GOT3 (cell line): ENCODE measurements at places on chromosomes 13 and 19.

DNA sequence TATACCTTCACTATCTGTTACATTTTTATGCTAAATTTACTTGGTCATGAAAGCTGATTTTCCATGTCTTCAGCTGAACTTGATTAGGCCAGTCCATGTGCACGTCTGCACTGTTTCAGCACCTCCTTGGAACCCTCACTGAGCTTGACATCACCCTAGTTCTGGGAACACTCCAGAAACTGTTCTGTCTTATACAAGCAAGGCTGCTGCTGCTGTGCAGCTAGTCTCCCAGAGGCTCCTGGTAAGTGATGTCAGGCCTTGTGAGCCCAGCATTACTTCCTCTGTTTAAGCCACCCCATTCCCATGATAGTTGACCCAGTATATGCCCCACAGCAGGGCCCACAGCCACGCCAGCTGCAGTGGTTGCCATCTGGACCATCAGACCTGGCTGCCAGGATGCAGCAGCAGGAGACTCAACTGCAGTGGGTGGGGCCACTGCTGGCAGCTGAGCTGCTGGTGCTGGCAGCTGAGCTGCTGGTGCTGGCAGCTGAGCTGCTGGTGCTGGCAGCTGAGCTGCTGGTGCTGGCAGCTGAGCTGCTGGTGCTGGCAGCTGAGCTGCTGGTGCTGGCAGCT is 90.5 kb upstream of the AKAP11 start:
- DNase-seq: no peak

DNA sequence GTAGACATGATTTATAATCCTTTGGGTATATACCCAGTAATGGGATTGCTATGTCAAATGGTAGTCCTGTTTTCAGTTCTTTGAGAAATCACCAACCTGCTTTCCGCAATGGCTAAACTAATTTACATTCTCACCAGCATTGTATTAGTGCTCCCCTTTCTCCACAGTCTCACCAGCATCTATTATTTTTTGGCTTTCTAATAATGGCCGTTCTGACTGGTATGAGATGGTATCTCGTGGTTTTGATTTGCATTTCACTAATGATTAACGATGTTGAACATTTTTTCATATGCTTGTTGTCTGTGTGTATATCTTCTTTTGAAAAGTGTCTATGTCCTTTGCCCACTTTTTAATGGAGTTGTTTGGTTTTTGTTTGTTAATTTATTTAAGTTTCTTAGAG is 165.1 kb downstream of the PDS5B start:
- no peak for DNase-seq

- no peak for DNase-seq
Measured at GRCh38 chr13:108943842-108944241, 314.4 kb downstream of the MYO16 start.

DNA sequence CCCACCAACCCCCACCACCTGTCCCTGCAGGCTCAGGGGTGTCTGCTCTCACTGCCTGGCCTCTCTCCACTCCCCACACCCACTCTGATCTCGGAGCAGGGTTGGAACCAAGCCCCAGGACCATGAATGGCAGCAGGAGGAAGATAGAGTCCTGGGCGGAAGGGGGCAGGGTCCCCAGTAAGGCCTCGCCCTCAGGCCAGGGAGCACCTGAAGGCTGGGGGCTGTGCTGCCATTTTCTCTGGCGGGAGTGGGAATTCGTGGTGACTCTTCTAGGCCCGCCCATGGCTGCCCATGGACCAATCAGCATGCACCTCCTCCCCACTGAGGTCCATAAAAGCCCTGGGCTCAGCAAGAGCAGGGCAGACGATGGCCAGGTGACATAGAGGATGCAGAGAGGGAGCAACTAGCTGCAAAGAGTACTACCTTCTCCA is 25.0 kb downstream of the KBTBD6 start:
- no peak for DNase-seq

DNA sequence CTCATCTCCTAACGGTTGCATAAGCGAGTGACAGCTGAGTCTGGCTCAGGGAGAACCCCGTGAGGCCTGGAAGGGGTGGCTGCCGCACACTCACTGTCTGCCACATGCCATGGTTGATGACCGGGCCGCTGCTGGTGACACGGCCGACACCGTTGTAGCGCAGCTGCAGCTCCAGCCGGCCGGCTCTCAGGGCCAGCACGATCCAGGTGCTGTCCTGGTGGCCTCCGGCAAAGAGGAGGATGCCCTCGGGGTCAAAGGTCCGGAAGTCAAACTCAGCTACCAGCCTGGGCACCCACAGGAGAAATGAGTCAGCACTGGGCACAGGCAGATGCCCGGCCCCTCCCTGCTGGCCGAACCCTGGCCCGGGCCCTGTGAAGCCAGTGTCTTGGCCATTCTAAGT is 31.7 kb downstream of the GAS6 start:
- no peak for DNase-seq

- DNase-seq: no peak
Measured at GRCh38 chr13:47829690-47830089, 171.4 kb downstream of the SUCLA2 start.

GRCh38 chr19:49749771-49750170 is 13.3 kb downstream of the TSKS start:
- DNase-seq: no peak

GRCh38 chr13:33590936-33591335 is 227.0 kb upstream of the RFC3 start:
- no peak for DNase-seq

- DNase-seq: no peak
Measured at GRCh38 chr19:3470500-3471128, 9.7 kb downstream of the SMIM24 start.

- no peak for DNase-seq
Measured at GRCh38 chr13:40969169-40969901, 49.8 kb downstream of the ELF1 start.

GRCh38 chr13:26677156-26677555 is 83.4 kb downstream of the GPR12 start:
- DNase-seq: no peak

- DNase-seq: no peak
Measured at GRCh38 chr19:30063650-30064347, 121.8 kb downstream of the URI1 start.

DNA sequence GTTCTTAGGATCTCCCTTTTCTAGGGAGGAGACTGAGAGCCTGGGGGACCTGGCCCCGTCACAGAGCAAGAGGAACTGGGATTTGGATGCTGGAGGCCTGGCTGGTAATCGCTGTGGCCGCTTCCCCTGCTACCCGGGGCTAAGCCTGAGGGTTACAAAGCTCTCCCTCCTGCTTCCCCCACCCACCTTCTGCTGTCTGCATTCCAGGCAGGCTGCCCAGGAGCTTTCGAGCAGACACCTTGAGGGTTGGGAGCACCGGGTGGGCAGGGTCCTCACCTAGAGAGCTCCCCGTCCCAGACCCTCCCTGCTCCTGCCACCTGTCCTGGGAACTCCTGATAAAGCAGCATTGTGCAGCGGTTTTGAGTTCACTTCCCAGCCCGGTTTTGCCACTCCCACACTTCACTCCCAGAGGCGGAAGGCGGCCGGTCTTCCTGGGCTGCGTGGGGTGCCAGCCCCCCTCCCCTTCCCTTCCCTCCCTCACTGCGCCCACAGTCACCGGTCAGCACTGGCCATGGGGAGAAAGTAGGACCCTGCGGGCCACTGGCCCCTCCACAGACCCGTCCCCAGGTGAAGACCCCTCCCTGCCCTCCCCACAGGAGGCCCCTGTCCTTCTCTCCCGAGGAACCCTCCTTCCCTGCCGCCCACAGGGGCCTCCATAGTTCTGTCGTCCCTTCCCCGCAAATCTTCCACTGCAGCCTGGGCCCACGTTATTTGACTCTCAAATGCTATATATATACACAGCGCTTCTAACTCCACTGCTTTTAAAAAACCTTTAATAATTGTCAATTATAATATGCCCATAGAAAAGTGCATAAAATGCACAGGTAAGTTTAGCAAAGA is 8.1 kb downstream of the PAK4 start:
- DNase-seq: no peak

DNA sequence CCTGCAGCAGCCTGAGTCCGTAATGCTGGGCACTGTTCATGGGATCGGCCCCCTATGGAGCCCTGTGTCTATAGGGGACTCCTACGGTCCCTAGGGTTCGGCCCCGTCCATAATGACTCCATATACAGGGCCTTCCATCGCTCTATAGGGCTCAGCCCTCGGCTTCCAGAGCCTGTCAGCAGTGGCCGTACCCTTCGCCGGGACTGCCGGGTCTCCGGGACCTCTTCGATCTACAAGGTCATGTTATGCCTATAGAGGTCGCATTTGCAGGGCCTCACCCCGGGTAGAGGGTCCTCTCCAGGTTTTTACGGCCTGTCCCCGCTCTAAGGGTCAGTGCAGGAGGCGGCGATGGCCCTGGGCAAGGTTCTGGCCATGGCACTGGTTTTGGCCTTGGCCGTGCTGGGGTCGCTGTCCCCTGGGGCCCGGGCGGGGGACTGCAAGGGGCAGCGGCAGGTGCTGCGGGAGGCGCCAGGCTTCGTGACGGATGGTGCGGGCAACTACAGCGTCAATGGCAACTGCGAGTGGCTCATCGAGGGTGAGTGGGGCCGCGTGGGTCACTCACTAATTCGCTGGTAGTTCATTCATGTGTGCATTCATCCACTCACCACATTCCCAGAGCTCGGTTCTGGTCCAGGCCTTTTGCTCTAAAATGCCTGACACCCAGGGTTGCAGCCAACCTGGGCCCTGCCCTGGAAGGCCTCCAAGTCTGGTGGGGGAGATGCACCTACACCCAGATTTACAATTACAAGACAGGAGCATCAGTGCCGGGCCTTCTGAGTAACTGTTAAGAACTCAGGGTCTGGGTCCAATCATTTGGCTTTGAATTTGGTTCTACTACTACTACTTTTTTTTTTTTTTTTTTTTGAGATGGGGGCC is 699 bp downstream of the MEGF8 start:
- DNase-seq: no peak

DNA sequence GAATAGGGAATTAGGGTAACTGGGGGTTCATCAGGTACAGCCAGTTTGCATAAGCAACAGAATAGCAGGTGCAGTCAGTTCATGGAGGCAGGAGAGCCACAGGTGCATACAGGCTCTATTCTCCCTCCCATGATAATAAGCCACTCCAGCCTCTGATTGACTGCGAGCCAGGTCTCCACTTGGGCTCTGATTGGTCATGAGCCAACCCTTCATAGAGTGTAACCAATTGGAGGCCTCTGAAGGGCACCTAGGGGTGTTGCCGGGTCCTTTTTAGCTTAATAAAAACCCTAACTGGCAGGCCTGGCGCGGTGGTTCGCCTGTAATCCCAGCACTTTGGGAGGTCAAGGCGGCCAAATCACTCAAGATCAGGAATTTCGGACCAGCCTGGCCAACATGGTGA is 8.7 kb upstream of the CKM start:
- DNase-seq: no peak

DNA sequence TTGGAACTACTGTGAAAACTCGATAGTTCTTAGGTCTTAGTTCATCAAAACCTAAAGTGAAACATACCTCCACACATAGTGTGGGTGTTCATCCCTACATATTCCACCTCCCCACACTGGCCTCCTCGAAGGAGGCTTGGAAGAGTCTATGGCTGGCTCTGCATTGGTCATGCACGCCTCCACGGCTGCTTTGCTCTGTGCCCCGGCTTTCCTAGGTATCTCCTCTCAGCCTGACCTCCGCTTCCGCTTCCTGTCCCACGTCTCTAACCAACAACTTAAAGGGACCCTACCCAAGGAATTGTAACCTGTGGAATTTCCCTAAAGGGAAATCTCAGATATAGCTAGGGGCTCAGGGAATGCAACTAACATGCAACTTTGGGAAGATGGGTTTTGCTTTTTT is 79.7 kb upstream of the MBNL2 start:
- DNase-seq: no peak

DNA sequence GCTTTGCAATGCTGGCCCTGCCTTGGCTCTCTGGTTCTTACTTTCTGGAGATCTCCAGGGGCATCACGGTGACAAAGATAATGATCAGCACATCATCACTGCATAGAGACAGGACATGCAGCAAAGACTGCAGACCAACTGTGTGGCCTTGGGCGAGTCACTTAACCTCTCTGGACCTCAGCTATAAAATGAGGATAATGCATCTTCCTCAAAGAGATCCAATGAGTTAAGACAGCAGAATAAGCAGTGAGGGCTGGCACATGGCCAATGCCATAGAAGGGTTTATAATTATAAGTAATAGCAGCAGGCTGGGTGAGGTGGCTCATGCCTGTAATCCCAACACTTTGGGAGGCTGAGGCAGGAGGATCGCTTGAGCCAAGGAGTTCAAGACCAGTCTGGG is 2.4 kb downstream of the MAG start:
- DNase-seq: no peak

DNA sequence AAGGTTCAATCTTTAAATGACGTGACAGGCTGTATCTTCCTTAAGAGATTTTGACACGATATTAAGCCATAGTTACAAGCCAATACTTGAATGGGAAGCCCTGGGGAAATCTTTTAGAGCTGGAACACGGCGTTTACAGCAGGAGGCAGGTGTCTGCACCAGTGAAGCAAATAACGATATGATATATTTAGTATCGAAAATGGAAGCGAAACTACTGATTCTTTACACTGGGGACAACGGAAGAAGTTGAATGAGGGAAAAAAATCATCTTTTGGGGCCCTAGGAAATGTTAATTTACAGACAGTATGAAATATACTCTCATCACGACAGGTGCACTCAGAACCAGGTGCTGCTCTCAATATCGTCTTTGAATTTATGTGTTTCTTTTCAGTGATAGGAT is 793.9 kb upstream of the PCDH20 start:
- no peak for DNase-seq

DNA sequence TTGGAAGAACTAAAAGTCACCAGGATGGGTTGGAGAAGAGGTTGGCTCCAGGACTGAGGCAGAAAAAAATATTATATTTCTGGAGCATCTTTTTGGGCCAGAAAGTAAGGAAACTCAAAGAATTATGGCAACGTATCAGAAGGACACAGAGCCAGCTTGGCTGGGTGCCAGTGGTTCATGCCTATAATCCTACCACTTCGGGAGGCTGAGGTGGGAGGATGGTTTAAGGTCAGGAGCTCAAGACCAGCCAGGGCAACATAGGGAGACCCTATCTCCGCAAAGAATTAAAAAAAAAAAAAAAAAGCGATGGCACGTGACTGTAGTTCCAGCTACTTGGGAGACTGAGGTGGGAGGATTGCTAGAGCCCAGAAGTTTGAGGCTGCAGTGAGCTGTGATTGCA is 108.1 kb downstream of the GADD45B start:
- no peak for DNase-seq

- DNase-seq: no peak
Measured at GRCh38 chr13:72121466-72121865, 254.5 kb upstream of the DACH1 start.

DNA sequence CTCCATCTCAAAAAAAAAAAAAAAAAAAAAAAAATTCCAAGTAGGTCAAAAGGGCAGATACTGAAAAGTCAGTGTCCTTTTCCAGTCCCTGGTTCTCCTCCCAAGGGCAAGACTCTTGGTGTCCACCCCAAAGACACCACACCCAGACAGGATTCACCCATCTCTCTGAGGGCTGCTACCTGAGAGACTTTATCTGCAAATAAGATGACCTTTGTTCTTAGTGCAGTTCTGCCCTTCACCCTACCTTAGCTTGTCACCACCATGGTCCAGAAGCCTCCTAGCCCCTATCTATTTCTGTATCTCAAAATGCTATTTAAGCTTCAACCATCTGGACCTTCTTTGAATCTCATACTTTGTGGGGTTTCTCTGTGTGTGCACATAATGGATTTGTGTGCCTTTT is 4.2 kb upstream of the FBXO27 start:
- DNase-seq: no peak
